ENCODE measurements at places on chromosomes 3 and 15.

GRCh38 chr3:113247675-113248458 lies 36.5 kb downstream of the BOC start:
- DNase-seq, result no peak

DNA sequence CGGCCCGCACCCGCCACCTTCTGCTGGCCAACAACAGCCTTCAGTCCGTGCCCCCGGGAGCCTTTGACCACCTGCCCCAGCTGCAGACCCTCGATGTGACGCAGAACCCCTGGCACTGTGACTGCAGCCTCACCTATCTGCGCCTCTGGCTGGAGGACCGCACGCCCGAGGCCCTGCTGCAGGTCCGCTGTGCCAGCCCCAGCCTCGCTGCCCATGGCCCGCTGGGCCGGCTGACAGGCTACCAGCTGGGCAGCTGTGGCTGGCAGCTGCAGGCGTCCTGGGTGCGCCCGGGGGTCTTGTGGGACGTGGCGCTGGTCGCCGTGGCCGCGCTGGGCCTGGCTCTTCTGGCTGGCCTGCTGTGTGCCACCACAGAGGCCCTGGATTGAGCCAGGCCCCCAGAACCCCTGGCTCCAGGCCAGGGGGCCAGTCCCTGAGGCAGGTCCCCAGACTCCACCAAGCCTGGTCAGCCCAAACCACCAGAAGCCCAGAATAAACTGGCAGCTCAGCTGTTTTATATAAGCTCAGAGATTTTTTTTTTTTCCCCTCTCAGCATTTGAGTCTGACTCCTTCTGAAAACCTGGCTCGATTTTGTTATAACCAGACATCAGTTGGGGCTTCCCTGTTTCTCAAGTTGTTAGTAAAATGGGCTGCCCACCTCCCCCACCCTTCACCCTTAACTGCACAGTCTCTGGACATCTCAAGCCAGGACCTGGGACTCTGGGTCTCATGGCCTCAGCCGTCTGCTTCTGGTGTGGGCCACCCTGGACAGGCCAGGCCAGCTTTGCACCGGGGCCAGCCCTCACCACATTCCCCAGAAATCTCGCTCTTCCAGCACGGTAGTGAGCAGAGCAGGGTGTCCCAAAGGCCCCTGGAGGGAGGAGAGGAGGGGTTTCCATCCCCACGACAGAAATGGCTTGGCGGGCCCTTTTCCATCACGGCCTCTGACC lies 1.6 kb downstream of the GP9 start:
- DNase-seq, result no peak

DNA sequence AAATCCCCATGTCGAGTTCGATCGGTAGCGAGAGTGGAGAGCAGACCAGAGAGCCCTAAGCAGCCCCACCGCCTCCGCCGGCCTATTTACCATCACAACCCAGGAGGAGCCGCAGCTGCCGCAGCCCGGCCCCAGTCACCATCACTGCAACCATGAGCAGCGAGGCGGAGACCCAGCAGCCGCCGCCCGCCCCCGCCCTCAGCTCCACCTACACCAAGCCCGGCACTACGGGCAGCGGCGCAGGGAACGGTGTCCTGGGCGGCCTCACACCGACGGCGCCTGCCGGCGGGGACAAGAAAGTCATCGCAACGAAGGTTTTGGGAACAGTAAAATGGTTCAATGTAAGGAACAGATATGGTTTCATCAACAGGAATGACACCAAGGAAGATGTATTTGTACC lies 89.5 kb upstream of the TPM1 start:
- DNase-seq, result no peak

DNA sequence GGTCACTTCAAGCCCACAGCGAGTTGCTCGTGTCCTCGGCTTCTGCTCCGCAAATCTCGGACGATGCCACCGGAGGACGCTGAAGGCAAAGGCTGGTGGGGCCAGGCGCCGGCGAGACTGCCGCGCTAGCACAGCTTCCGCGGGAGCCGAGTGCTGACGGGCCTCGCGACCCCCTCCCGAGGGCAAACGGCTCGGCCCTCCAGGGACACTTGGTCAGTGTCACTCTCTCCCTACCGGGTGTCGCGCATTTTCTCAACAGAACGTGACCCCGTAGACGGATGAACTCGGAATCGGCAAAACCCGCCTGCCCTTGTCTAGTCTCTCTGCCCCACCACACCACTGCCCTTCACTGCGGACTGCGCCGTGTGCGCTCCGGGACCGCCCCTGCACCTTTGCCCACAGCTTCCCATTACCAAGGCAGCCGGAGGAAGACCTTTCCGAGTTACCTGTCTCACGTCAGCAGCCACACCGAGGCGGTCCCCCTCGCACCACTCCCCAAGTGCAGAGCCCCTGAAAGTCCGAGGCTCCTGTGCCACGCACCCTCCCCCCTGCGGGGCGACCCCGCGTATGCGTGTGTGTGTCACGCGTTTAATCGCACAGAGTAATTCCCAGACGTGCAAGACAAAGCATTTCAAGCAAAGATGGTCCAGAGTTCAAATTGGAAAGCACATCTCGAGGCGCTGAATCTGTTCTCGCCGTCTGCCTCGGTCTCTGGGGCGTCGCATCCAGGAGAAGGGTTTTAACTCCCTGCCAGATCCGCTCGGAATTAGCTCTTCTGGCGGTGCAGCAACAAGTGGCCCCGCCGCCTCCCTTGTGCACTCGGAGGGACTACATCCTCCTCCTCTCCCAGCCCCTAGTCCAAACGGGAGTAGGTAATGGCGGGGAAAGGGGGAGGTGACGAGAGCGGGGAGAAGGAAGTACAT lies 245.0 kb upstream of the TOPAZ1 start:
- no peak for DNase-seq

DNA sequence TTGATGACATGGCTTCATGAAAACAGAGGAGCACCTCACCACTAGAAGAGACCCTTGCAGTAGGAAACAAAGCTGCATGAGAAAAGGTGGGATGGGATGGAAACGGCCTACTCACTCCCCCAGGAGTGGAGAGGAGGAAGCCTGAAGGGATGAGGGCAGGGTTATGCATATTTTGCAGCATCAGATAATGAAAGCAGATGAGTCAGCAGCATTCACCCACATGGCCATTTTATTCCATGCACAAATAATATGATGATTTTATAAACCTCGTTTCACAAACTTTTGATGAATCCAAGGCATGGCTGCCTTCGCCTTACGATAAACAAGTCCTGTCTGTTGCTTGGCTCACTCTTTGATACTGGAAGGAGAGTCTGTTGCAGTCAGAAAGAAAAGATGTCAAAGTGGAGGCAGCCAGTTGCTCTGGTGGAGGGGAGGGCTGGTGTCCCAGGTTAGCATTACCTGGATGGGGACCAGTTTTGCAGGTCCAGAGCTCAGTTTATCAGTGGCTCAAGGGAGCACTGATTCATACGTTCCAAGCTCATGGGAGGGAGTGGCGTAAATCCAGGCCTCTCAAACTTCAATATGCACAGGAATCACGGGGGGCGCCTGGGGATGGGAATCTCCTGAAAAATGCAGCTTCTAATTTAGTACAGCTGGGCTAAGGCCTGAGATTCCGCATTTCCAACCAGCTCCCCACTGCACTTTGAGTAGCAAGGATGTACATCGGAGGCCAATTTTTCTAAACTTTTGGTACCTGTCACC lies 9.2 kb upstream of the EHD4 start:
- no peak for DNase-seq

Measured in fibroblast of the conjunctiva (primary cell).